Ammon's horn (tissue), 1 donor: ENCODE measurements at places on chromosomes 6 and 20.

DNA sequence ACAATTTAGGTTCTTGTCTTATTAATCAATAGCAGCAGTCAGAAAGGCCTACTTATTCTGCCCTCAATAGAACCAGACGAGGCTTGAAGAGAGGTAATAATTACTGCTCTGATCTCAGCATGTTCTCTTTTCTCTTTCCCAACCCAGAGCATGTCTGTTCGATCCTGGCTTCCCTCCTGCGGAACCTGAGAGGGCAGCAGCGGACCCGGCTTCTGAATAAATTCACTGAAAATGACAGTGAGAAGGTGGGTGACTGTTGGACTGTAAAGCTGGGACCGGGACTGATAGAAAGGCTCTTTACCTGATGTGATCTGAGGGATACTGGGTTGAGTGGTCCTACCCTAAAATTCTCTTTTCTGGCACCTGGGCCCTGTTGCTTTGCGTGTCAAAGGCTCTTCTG, 63.0 kb upstream of the VSTM2L start:
- DNase-seq: no peak

DNA sequence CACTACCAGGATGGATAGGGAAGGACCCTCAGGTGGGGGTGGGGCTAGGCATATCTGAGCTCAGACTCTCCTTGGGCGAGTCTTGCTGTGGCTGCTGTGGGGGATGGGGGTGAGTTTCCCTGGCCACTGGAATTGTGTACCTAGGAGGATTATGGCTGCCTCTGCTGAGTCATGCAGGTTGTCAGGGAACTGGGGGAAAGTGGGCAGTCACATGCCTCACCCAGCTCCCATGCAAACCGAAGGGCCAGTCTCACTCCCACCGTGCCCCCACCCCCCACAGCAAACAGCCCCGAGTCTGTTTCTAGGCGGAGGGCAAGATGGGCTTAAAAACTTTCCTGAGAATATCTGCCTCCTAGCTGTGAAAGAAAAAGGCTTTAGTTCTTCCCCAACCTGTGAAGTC, 210.3 kb upstream of the FERMT1 start:
- no peak for DNase-seq

- no peak for DNase-seq
These were observed 133.9 kb upstream of the PTPRT start for GRCh38 chr20:43323592-43323991.

DNA sequence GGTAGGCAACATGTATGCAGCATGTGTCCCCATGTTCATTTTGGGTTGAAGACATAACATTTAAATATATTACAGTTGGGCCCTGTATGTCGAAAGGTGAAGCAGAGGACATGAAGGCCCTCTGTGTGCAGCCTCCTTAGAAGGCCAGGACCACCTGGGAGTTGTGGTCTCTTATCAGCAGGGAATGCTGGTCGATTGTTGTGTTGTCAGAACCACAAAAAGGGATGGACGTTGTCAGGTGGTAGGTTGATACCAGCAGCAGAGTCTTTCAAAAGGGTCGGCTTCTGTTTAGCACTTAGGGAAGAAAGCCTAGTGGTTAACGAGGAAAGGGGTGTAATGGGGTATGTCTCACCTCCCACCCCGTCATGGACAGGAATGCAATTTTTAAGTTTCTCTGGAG, 67.3 kb upstream of the SLC22A1 start:
- DNase-seq: no peak

DNA sequence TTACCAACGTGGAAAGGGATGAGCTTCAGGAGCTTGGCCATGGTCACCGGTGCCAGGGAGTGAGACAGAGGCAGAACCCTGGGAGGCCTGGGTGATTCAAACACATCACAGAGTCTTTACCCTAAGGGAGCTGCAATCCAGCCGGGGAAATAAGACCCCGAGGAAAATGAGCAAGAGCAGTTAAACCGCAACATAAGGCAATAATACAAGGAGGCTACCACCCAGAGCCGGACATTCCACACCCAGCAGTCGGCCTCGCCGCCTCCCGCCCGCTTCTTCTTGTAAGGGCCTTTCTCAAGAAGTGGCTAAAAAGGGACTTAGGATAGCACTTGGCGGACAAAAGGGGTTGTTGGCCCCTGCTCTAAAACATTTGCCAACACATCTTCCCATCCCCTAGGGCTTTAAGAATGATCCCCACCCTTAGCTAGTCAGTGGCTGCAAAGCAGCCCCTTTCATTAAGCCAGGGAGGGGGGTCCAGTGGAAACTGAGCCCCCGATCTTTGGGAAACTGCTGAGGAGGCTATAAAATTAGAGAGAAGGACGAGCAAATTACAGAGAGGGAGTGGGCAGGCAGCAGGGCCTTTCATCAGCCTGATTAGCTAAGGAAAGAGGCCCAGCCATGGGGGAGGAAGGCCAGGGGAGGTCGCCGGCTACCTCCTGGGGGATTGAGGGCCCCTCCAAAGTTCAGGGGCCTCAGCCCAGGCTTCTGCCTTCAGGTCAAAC, 34.3 kb downstream of the SNX5 start:
- no peak for DNase-seq

- DNase-seq: no peak
These were observed 238.2 kb upstream of the PRND start for GRCh38 chr20:4483486-4483885.

DNA sequence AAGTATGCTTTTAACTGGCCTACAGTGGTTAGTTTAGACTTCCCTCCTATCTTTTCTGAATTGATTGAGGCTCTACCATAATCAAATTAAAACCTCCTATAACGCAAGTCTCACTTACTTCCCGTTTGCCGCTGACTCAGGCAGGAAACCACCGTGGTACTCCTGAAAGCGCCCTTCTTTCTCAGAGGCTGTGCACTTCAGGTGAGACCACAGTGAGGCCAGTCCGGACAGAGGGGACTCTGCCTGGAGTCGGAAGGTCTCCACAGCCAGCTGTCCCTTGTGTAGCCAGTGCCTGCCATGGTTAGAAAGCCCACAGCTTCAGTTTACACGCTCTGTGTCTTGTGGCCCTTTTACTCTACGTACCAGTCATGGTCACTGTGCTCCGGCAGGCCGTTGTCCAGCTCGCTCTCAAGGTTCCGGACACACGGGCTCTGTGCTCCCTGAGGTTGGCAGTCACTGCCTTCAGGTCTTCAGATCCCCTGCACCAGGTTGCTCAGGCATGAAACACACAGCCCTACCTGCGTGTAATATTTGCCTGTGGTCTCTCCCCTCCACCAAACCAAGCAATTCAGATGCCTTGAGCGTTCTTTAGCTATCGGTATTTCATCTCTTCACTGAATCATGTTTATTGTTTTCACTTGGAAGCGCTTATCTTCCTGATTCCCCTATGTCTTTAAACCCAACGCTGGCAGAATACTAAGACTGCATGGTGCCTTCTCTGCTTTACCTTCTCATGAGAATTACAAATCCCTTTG, 178.8 kb downstream of the SMOC2 start:
- no peak for DNase-seq

GRCh38 chr20:62523473-62524203, 47.8 kb upstream of the GATA5 start:
- no peak for DNase-seq

- no peak for DNase-seq
These were observed 59.3 kb upstream of the ZNF217 start for GRCh38 chr20:53652859-53653517.

DNA sequence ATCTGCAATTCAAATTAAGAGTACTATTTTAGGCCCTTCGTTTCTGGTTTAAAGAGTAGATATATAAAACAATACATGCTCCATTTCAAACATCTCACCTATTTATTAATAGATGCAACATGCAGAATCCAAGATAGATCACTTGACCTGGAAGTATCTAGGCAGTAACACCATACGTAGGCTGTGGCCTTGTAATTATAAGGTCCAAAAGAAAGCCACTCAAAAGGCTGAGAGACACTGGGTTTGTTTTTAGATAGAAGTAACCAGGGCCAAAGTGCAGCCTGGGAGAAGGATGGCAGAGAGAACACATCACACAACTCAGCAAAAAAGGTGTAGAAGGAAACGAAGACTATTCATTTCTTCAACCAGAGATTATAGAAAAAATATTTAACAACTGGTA, 8.4 kb upstream of the GFOD1 start:
- DNase-seq: no peak

- DNase-seq: peak; percentile 89
These were observed 113.0 kb downstream of the SYCP2 start for GRCh38 chr20:59820204-59821041.

DNA sequence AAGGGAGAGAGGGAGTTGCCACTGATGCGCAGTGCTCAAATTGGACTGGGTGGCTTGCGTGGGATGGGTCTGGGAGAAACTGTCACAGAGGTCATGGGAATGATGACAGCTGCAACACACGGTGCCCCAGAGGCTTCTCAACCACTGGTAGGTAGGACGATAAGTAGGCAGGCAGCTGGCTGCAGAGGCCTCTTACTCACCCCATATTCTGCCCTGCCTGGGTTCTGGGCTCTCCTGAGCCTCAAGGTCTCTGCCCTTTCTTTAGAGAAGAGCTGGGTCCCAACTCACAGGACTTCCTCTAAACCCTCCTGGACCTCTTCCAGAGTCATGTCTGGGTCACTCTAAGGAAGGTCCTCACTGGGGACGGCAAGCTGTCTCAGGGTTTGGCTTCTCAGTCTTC, 37.2 kb upstream of the RNF24 start:
- DNase-seq: no peak

DNA sequence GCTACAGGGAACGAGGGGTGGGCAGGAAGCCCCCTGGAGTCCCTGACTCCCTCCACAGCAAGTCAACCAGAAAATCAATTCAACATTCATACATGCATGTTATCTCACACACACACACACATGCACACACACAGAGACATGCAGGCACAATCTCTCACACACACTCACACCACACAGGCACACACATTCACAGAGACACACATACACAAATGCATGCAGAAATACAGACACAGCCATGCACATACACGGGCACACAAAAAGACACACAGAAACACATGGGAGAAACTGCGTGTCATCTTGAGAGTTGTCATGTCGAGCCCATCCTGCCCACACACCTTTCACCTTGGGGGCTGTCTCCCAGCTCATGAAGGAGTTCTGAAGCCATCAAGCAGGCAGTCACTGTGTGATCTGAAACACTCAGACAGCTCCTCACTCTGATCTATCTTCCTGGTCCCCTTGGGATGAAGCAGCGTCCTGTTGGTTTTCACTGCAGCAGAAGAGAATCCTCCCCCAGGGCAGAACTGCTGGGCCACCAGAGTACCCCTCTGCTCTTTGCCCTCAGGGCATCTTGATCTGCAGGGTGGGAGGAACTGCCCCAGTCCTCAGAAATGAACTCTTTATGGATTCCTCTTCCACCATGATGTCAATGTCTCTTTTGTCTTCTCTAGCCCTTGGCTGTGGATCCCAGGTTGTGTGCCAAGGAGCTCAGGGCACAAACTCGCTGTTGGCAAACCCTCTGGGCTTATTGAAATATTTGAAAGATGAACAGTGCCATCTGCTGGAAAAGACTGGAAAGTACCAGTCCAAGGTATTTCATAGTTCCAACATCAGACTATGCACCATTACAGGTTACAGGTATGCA, 8.8 kb downstream of the RAET1L start:
- DNase-seq: peak; percentile 89

GRCh38 chr6:83510791-83511190, 1.5 kb upstream of the PRSS35 start:
- DNase-seq: no peak

DNA sequence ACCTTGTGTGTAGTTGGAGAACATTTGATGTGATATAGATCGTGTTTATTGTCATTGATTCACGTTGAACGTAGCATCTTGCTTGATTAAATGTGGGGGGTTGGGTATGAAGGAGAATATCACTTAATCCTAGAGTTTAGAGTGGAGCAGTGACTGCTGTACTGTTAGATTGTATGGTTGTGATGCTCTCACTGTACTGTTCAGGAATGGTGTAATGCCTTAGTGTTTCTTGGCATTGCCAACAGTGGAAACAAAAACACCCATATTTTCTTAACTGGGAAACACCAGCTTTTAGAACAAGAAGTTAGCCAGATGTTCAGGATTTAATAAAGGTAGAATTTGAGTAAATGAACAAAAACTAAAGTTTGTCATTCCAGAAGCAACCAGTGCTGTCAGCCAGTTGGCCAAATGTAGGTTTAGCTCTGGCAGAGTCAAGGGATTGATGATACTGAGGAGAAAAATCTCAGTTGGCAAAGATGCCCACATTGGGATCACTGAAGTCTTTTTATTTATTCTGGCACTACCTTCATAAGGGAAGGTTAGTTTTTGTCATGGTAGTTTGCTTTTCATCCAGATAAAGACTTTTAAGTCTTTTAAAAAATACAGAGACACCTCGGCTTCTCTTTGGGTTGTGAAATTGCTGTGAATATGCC, 129.9 kb downstream of the JARID2 start:
- no peak for DNase-seq

- DNase-seq: no peak
These were observed 156.9 kb downstream of the INSM1 start for GRCh38 chr20:20524756-20525155.

DNA sequence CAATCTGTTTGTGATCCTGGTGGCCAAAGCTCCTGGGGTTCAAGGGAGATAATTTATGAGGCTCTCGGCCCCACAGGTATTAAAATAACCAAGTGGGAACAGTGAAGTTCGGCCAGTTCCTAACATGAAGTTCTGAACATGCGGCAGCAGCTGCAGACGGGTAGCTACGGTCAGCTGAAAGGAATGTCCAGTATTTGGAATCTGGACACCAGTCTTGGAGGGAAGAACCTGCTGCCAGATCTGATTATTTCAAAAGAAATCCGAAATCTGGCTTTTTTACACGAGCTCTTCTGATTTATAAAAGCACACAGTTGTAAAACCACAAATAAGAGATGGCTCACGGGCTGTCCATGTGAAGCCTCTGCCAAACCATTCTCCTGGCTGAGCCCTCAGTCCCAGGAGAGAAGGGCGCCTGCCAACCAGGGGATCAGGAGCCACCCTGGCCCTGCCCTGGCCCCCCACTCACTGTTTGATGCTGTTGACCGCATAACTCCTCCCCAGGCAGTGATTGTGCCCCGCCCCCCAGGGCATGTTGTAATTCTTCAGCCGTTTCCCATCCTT, 28.2 kb upstream of the KCNB1 start:
- no peak for DNase-seq

GRCh38 chr6:93017213-93017612, 402.1 kb downstream of the EPHA7 start:
- DNase-seq: no peak

DNA sequence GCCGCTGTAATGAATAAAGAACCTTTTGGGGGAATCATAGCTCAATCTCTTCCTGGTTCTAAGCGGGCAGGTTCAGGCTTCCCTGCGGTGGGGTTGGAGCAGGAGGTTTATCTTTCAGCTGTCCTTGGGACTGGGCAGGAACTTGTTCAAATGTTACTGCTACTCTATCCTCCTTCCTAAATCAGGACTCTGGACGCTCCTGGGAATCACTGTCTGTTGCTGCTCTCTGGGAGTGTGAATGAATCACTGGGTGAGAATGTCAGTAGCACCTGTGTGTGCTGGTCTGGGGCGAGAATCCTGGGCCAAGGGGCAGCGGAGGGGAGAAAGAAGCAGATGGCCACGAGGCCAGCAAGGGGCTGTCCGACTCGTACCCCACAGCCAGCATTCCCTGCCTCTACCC, 65.4 kb upstream of the ZNFX1 start:
- no peak for DNase-seq

- no peak for DNase-seq
These were observed 8.9 kb downstream of the ITPR3 start for GRCh38 chr6:33630014-33630413.
